ENCODE measurements at places on chromosomes 5 and 9.

DNA sequence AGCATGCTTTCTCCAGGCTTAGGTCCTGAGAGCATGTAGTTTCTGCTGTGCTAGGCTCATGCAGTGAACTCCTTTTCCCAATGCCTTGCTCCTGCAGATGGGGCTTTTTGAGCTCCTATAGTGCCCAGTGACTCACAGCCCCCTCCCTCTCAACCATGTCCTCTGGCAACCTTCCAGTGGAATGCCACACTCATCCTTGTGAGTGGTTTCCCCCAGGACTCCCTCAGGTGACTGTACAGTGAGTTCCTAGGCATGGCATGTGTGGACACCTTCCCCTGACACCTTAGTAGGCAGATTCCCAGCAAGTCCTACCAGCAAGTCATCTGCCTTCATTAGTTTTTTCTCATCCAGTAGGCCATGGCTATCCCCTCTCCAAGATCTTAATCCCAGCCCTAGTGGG is 72.4 kb upstream of the CXCL14 start:
- peak; percentile 2 for DNase-seq

DNA sequence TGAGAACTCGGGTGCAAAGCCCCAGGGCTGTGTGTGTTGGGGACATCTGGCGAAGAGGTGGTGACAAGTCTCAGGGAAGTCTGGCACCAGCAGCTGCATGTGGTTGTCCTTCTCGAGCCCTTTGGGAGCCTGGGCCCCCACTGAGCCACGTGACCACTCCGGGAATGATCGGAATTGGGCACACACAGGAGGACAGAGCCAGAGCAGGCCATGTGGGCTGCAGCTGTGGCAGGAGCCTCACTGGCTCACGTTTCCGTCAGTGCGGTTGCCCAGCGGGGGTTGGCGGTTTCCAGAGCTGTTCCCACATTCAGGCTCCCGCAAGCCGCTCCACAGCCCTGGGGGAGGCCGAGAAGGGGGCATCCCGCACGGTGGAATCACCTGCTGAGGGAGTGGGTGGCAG is 6.8 kb upstream of the CEL start:
- DNase-seq: peak; percentile 93

DNA sequence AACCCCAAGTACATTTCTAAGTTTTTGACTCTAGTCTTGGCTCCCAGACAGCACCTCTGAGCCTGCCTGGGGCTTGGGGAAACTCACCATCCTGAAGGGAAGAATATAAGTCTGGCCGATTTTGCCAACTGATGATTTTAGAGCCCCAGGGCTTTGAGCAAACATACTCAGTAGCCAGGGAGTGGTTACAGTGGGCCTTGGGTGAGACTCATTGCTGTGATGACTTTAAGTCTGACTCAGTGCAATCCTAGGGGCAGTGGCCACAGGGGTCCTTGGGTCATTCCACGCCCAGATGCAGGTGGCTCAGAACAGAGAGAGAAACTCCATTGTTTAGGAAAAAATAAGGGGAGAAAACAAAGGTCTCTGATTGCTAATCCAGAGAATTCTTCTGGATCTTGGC is 312.0 kb upstream of the EDIL3 start:
- DNase-seq: no peak

DNA sequence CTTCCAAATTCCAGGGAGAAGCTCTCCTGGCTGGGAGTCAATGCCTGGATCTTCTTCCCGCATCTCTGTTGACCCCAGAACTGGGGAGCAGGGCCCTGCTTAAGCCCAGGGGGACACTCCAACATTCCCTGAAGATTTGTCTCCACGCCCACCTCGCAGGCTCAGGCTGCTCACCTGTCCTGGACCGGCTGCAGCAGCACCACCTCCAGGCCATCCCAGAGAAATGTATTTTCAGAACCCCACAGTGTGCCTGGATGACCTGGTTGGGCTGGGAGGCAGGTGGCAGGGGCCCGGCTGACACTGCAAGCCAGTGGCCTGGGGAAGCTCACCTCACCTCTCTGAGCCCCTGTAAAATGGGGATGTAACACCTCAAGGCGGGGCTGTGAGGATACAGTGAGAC is 27.1 kb upstream of the ZBTB43 start:
- DNase-seq: no peak

- no peak for DNase-seq
Measured at GRCh38 chr9:19650312-19650711, 138.5 kb downstream of the SLC24A2 start.

DNA sequence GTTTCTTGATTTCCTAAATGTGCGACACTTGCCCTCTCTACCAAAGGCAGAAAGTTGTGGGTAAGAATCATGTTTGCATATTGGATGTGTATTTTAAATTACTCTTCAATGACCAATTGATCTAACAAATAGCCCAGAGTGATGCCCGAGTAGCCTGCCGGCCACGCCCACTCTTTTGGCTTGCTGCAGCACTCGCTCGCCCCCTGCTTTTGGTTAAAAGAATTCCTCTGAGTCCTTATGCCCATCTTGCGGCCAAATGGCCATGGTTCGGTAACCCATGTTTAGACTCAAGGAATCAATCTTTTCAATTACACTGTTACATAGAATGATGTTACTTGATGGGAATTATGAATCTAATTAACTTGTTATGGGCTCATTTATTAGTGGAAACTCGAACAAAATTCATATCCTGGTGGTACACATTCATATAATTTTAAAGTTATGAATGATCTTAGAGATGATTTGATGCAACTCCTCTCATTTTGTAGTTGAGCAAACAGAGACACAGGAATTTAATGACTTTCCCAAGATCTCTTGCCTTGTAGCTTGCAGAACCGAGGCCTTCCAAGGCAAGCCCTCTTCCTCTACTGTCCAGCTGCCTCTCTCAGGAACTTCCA is 36.5 kb downstream of the PPIC start:
- DNase-seq: no peak

DNA sequence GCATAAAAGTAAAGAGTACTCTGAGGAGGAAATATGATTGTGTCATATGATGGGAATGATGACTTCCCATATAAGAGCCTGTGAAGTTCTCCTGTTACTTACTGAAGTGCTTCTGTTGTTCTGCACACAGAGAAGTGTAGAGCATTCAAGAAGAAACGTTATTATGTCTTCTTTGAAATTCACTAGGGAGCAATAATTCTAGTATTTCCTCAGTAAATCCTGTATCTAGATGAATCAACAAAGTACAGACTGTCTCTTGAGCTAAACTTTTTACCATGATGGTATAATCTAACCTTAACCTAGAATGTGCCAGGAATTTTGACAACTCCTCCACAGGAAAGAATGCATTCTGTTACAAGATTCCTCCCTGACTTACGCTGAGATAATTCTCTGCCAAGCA is 18.9 kb upstream of the GHR start:
- DNase-seq: no peak

DNA sequence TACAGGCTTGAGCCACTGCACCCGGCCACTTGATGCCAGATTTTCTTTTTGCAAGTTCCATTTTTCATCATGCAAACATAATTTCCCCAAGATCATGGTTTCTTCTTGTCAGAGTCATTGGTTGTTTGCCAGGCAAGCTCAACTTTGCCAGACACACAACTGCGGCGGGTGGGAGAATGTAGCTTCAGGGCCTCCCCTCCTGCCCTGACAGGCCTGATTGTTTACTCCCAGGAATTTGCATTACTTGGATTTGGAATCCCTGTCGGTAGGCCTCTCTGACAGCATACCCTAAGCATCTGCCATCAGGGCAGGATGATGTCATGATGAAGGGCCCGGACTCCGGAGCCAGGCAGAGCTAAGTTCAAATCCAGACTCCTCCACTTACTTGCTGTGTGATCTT is 15.1 kb downstream of the RPS14 start:
- DNase-seq: no peak

DNA sequence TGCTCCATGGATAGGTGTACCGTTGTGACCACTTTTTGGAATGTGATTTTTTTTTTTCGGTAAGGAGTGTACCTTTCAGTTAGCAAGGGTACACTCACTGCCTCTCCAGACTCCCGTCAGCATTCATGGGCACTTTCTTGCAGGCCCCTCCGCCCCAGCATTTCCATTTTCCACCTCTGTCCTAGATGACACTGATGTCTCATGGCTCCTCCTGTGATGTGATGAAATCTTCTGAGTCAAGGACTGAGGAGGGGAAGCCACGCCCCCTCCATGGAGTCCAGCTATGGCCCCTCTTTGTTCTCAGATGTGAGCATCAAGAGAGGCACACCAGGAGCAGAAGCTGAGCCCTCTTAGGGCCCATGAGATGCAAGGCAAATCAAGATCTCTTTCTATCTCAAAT is 61.8 kb downstream of the CTSL start:
- DNase-seq: no peak

DNA sequence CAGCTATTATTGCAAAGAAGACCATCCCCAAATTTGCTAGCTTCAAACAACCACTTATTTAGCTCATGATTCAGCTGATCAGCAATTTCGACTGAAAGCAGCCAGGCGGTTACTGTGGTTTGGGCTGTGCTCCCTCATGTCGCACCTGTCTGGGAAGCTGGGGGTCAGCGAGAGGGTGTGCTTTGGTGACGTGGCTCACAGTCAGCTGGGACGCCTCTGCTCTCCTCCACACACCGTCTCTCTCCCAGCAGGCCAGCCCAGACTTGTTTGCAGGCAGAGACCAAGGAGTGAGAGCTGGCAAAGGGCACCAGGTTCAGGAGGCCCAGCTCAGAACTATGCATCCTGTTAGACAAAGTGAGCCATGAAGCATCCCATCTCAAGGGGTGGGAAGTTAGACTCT is 140.9 kb downstream of the SYK start:
- DNase-seq: no peak

DNA sequence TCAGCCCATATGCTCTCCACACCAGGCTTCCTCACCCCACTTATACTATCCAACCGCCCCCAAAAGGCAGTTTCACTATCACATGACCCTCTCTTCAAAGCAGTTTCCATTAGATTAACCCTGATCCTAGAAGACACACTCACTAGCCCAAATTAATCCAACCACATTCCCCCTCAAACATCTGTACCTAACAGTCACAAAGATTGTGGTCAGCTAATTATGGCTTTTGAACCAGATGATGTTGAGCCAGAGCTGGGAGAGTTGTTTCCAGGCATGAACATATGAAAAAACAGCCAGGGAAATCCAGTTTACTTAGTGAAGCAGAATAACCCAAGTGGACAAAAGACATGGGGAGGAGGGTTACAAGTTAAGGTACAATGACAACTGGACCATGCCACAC is 131.2 kb downstream of the SPOCK1 start:
- no peak for DNase-seq

All from HFF-Myc (cell line).